Hair follicular keratinocyte (primary cell): ENCODE measurements at places on chromosomes 13 and 19. TPM values are rescaled to one million over a fixed set of nuclear protein-coding genes. Genes with fewer than 3 reads are reported as not detected.

OVOL3 gene
- not detected in 2 replicates for total RNA-seq

ZNF600 gene
- 2.2 and 5.0 TPM in 2 replicates for total RNA-seq

IGSF23 gene
- not detected in 2 replicates for total RNA-seq

CCDC70 gene
- not detected in 2 replicates for total RNA-seq

NECTIN2 gene
- total RNA-seq = 73.2 and 81.6 TPM in 2 replicates

ZNF497 gene
- 0.86 and 1.3 TPM in 2 replicates for total RNA-seq

MCEMP1 gene
- not detected in 2 replicates for total RNA-seq

FCAR gene
- total RNA-seq = not detected in 2 replicates

SHISA2 gene
- total RNA-seq = 5.0 and 7.2 TPM in 2 replicates

ATP7B gene
- 1.4 and 4.4 TPM in 2 replicates for total RNA-seq
